Immature natural killer cell (primary cell): ENCODE measurements at places on chromosomes 2 and 18. TPM values are rescaled to one million over a fixed set of nuclear protein-coding genes. Genes with fewer than 3 reads are reported as not detected.

DNA sequence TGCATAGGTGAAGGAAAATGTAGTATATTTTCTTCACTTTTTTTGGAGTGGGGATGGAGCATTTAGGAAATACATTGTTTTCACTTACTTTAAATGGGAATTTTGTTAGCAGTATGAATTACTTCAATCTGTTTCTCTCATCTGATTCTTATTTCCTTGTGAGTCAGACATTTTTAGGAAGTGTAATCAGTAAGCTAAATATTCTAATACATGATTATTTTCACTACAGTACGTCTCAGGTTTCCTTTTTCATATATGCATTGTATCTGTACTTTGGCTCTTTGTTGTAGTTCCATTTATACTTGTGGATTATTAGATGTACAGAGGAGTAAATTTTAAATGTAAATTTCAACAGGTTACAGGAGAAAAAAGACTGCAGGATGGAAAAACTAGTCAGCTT lies 27.9 kb downstream of the GPD2 start:
- H3K36me3 ChIP-seq: peaks cover 2% of the 10 kb centered on the region
- H3K27ac ChIP-seq: no peak overlapping the region
- no peak for DNase-seq
- peaks cover 61% of the 10 kb centered on the region for H3K4me1 ChIP-seq

Gene CLEC4F
- polyA plus RNA-seq: not detected

- no peak overlapping the region for H3K4me3 ChIP-seq
- no peaks in the 10 kb centered on the region for H3K36me3 ChIP-seq
- no peak for DNase-seq
- H3K27ac ChIP-seq: no peak overlapping the region
Observed at GRCh38 chr18:78768656-78769501, 210.7 kb upstream of the SALL3 start.

- H3K27ac ChIP-seq: no peak overlapping the region
- no peak overlapping the region for H3K4me3 ChIP-seq
- peaks cover 41% of the 10 kb centered on the region for H3K4me1 ChIP-seq
- no peak for DNase-seq
- H3K27me3 ChIP-seq: peaks cover 2% of the 10 kb centered on the region
Observed at GRCh38 chr2:172013396-172013795, 13.6 kb downstream of the METAP1D start.

DNA sequence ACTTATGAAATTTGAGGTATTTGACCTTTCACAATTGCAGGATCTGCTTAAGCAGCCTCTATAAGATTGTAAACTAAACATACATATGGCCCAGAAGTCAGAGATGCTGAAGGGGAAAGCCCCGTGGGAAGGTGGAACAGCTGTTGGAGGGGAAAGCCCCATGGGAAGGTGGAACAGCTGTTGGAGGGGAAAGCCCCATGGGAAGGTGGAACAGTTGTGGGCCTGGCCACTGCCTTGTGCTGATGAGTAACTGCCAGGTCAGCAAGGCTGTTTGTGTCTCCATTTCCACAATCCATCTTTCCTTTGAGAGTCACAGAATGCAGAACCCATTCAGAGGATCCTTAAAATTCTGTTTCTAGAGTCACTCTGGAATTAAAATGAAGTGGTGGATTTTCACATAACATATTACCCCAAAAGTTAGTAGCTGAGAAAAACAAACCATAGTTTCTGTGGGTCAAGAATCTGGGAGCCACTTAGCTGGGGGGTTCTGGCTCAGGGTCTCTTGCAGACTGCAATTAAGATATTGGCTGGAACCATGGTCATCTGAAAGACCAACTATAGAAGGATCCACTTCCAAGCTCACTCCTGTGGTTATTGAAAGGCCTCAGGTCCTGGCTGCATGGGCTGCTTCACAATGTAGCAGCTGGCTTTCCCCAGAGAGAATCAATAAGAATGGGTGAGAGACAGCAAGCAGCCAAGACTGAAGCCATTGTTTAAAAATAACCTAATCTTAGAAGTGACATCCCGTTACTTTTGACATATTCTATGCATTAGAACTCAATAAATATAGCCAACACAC lies 86.6 kb upstream of the CAVIN2 start:
- H3K27me3 ChIP-seq: no peaks in the 10 kb centered on the region
- no peaks in the 10 kb centered on the region for H3K36me3 ChIP-seq

Gene ATP8B1
- polyA plus RNA-seq: not detected
